Right renal pelvis (tissue), 4 donors: ENCODE measurements at places on chromosomes 16 and 17.

GRCh38 chr17:71995590-71995989 lies 125.2 kb upstream of the SOX9 start:
- DNase-seq, result no peak

DNA sequence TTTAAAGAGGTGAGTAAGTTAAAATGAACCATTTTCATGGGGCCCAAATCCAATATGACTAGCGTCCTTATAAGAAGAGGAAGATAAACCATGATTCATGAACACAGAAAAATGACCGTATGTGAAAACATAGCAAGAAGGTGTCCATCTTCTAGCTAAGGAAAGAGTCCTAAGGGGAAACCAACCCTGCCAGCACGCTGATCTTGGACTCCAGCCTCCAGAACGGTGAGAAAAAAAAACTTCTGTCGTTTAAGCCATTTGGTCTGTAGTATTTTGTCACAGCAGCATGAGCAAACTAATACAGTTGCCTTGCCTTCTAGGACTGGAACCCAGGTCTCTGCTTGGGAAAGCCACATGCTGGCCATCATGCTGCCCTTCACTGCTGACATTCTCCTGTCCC lies 4.2 kb upstream of the TMEM132E start:
- DNase-seq, result no peak

GRCh38 chr17:50060951-50061712 lies 5.2 kb downstream of the ITGA3 start:
- DNase-seq, result no peak

DNA sequence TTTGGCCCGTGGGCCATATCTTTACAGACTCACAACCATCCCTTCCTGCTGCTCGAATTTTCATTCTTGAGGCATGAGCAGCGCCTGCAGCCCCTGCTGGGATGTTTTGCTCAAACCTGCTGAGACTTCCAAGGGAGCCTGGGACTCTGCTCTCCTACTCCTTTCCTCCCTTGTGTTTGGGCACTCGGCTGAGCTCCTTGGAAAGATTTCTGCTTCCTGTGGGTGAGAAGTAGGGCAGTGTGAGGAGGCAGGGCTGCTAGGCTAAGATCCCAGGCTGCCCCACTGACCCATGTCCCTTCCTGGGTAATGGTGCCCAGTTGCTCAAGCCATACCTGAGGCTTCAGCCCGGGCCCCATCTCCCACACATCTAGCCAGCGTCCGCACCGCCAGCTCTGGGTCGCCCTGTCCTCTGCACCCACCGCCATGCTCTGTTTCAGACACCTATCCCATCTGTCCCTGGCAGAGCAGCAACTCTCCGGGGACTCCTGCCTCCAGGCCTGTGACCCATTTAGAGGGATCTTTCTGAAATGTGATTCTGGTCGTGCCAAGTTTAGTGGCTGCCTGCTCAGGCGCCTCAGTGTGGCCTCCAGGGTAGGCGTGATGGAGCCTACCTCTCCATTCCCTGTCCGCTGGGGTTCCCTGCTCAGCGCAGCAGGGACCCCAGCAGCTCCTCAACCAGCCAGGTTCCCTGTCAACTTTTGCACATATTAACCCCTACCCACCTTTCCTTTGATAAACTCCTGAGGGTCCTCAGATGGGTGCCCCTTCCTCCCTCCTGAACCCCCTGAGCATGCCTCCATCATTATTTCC lies 190.1 kb downstream of the CCDC182 start:
- no peak for DNase-seq

DNA sequence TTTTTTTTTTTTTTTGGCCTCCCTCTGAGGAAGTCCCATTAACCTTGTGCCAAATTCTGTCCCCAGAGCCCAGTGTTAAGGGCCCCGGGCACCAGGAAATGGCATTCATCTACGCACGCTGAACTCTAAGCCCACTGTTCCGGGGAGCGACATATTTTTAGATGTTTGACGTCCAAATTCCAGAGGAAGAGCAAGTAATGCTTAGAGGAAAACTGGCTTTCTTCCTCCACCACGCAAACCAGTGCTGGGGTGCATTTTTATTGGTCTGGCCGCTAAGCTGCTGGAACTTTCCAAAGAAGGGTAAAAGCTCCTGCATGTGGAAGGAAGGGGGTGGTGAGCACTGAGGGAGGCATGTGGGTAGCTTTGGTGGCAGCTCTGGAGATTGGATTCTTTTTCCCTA lies 8.3 kb downstream of the WFDC1 start:
- DNase-seq, result no peak

DNA sequence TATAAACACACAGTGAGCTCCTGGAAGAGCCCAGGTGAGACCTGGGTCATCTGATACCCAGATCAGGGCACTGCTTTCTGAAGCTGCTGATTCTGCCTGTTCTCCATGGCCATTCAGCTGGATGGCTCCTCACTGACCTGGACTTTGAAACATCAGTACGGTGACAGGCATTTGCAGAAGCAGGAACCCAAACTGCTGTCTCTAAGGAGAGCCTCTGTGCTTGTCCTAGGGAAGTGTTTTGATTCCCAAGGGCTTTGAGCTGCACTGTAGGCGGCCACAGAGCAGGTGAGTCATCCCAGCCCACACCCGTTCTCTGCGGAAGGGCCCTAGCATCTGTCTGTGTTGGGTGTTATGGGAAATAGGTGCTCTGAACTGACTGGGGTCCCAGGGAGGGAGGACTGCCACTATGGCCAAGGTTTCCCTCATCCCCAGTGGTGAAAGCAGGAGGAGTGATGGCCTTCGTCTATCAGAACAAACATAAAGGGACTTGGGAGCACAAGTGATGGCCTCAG lies 60.7 kb upstream of the ADCY9 start:
- no peak for DNase-seq

DNA sequence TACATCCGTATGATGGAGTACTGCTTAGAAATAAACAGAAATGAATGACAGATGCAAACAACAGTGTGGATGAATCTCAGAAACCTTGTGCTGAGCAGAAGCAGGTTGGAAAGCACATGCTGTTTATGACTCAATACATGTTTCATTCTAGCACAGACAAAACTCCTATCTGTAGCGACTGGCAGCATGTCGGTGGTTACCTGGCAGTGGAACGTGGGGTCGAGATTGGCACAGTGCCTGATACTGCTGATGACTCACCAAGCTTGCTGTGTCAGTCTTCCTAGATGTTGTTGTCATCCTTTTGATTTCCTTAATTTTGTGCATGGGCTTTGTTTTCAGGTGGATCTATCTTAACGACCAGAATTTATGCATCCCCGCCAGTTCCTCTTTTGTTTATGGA lies 62.1 kb downstream of the GAN start:
- no peak for DNase-seq

DNA sequence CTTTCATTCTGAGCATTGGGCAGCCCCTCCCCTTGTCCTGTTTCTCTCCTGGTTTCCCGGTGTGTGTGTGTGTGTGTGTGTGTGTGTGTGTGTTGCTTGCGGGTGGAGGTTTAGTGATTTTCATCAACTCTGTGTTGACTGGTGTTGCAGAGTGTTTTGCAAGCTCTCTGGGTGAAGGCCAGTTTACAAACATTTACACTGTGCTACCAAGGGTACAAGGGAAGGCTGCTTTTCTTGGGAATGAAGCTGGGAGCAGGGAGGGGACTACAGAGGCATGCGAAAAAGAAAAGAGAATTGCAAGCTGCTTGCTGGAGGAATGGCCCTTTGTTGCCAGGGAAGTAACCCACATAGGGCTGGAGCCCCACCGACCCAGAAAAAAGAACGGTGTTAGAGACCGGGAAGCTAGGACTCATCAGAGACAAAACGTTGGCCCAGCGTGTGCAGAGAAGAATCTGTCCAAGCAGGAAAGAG lies 29.6 kb downstream of the HS3ST3B1 start:
- no peak for DNase-seq

DNA sequence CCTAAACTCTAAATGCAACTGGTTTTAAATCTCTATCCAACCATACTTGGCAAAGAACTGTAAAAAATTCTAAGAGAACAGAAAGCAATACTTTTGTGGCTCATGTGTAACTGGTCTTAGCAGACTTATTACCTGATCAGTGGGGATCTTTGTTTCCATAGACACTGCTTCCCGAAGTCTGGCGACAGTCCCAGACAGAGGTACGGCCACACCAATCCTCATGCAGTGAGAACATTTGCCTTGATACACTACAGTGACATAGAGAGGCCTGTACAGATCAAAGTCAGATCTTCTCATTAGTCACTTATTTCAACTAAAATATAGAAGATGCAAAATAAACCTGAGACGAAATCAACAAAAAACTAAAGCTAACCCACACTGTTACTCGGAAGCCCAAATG lies 43.9 kb downstream of the USP31 start:
- no peak for DNase-seq

DNA sequence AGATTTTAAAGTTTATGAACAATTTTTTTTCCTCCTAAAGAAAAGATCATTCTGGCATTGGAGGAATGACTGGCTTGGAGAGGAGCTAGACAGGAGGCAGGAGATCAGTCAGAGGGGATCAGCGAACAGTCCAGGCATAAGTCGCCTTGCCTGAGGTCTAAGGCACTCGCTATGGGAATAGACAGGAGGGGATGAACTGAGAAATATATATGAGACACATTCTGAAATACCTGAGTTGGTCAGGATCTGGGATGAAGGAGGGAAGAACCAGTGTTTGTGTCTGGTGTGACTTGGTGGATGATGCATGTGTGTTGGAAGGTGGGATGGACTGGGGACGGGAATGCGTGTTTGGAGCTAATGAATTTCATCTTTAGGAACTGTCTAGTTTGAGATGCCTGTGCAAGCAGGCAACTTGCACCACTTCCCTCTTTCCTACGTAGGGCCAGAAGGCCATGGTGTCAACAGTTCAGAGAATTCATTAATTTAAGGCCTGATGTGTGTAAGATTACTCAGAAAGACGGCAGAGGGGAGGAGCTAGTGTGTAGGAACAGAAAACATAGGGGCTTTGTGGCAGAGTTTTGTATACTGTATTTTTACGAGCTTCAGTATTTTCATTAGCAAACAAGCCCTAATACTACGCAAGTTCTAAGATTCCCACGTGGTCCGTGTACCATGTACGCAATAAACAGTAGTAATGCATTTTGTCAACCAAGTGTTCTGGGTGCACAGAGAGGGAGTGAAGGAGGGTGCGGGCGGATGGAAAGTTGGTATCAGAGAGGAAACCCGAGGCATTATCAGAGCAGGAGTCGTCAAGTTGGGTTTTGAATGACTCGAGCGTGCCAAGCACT lies 825 bp downstream of the HEATR6 start:
- no peak for DNase-seq

GRCh38 chr17:39261286-39261685 lies 35.5 kb upstream of the STAC2 start:
- DNase-seq, result no peak

DNA sequence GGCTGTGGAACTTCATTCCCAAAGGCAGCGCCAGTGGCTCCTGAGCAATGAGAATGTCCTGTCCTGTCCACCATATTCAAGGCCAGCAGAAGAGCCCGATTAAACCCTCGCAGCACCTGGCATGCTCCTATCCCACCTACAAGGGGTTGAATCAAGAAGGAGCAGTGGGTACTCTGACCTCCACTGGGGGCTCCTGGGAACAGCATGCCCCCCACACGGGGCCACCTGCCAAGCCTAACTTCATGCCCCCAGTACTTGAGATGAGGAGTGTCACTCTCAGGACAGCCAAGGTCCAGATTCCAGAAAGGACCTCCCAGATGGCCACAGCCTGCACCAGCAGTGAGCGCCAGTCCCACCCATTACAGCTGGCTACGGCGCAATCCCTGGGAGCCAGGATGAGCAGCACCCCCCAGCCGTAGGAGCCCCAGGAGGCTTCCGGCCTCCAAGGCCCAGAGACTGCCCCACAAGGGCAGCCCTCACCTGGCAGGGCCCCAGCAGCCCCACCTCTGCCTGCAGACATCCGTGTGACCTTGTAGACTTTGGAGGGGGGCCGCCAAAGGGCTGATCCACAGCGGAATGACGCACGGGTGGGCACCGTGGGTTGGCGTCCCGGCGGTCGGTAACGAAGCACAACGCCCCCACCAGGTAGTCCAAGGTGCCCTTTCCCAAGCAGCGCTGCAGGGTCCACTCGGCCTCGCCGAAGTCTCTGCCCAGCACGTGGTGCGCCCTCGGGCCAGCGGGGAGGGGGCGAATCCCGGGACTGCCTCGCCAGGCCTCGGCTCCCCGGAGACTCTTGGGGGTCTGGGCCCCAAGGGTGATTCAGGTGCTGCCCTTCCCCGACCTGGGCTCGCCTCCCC lies 1.0 kb upstream of the MPDU1 start:
- DNase-seq, result no peak

DNA sequence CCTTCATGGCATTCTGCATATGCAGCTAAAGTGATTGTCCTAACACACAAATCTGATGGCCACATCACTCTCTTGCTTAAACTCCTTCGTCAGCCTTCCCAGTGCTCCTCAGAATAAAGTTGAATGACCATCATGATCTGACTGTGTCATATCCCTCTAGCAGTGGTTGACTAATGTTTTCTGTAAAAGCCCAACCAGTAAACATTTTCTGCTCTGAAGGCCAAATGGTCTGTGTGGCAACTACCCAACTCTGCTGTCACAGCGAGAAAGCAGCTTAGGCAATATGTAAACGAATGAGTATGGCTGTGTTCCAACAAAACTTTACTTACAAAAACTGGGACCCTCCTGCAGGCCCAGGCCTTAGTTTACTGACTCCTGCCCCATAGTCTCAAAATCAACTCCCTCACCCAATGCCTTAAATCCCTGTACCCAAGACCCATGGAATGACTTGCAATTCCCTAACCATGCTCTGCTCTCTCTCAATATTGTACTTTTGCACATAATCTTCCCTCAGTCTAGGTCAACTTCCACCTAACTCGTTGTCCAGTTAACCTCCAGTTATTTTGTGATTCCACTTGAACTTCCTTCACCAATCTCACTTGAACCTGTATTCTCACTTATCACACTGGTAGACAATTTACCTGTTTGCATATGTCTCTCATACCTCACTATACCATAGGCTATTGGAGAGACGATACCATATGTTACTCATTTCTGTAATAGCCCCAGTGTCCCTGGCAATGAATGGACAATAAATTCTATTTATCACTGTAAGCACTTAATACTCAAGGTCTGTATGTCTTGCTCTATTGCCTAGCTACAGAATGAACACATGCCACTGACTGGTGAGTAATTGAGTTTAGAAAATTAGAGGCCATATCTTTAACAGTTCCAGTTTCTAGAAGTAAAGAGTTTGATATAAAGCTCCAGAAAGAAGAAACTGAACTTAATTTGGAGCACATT lies 29.1 kb downstream of the TMEM100 start:
- no peak for DNase-seq

DNA sequence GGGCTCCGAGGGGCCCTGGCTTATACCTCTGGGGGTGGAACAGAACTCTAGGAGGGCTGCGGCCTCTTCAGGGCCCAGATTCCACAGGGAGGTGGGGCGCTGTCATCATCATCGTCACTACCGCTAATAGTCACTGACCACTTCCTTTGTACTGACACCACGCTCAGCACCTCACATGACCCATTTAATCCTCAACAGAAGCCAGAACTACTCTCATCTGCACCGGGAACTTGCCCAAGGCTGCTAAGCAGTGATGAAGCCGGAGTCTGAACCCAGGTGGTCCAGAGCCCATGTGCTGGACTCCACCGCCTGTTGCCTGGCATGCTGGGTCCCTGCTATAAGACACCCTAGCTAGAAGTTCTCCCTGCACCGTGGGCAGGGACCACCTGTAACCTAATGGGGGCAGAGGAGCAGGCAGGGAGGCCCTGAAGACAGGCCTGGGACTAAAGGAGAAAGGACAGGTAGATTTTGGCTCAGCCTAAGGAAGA lies 12.0 kb downstream of the UNC13D start:
- DNase-seq, result no peak
